Stromal cell of bone marrow (primary cell): ENCODE measurements at places on chromosomes 12 and 14.

GRCh38 chr12:49626836-49627235 lies 3.5 kb downstream of the PRPF40B start:
- no peak for DNase-seq

GRCh38 chr12:67593041-67593440 lies 55.5 kb upstream of the DYRK2 start:
- DNase-seq: peak; percentile 7

- no peak for DNase-seq
Observed at GRCh38 chr12:69698769-69699540, at the start of gene BEST3. BEST3 (minus strand) TSS chr12:69699303; CDS start chr12:69697798, 1,505 bp downstream.

DNA sequence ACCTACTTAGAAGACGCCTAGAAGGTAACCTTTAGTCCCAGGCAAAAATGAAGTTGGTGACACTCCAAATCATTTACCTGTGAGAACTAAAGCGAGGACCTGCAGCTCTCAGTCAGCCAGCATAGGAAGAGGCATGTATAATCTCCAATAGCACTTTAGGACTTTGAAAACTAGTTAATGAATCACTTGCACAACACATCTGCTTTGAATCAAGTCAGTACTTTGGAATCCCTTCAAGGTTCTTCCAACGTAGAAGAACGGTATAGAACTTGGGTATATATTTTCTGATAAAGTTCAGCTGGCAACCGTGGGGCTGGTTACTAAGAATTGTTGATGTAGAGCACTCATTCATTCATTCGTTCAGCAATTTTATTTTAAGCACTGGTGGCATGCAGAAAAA lies 251.9 kb downstream of the TMEM132D start:
- no peak for DNase-seq

- DNase-seq: no peak
Observed at GRCh38 chr12:95661360-95661759, 110.1 kb upstream of the USP44 start.

GRCh38 chr14:63046339-63047268 lies 1.3 kb upstream of the KCNH5 start:
- DNase-seq: no peak

GRCh38 chr14:99101855-99102461 lies 170.0 kb downstream of the BCL11B start:
- DNase-seq: no peak

DNA sequence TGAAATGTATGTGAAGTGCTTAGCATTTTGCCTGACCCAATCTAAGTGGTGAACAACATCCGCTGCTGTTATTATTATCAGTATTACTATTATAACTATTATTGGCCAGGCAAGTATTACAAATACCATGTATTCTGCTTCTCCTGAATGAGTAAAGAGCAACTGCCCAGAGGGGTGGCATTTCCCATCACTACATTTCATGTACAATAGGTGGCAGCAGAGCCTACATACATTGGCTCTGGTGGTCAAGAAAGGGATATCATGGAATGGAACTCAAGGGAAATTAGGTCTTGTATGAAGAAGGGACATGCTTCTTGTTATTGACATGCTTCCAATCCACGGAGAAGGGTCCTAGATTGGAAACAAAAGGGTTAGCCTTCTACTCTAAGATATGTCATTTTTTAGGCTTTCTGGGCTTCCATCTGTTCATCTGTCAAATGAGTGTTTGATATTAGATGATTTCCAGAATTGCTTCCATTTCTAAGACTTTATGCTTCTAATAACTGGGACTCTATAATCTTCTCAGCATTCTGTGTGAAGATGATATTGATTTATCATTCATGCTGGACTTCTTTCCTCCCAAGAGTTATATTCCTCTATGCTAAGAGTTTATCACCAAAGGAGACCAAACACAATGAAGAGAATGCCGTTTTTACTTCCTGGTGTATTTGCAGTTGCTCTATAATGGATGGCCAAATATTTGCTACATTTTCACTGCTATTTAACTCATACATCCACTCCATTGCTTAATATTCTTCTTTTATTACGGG lies 239.1 kb downstream of the SSPN start:
- peak; percentile 41 for DNase-seq

DNA sequence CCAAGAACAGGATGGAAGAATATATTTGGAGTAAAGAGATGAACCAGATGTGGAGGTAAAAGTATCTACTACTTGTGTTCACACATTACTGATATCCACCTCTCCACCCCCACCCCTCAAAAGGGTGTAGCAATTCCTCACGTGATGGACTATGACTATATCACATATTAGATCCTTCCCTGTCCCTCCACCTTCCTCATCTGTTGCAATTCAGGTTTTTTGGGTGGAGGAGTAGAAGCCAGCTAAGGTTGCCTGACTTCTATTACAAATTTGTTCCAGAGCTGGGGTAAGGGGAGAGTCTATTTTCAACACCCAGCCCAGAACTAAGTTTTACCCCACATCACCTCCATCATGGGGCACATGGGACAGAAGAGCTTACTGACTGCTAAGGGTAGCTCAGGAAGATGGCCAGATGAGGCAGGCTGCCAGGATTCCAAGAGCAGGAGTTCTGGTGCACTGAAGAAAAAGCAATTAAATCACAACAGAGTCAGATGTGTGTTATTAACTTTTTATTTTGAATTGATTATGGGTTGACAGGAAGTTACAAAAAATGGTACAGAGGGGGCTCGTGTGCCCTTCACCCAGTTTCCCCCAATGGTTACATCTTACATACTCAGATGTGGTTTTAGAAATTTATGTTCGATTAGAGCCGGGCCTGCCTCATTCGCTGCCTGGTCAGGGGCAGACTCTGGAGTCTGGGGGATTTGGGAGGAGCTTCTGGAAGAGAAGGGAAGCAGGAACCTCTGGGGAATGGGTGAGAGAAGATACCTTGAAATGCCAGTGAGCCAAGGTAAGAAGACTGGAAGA lies 2.1 kb downstream of the RNASE13 start:
- DNase-seq: no peak

- no peak for DNase-seq
Observed at GRCh38 chr12:44157359-44157758, 321.5 kb downstream of the TMEM117 start.

GRCh38 chr12:31804185-31804504 lies 75.3 kb upstream of the AMN1 start:
- DNase-seq: no peak

DNA sequence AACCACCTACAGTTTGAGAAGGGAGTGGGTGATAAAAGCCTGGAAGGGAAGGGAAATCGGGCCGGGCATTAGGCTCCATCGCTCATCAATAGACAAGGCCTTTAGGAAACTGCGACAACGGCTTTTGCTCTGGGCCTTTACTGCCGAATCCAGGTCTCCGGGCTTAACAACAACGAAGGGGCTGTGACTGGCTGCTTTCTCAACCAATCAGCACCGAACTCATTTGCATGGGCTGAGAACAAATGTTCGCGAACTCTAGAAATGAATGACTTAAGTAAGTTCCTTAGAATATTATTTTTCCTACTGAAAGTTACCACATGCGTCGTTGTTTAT lies 261 bp upstream of the RNU7-1 start:
- DNase-seq: peak; percentile 89

- peak; percentile 76 for DNase-seq
Observed at GRCh38 chr14:102020058-102020971, 55.9 kb downstream of the DYNC1H1 start.

- DNase-seq: no peak
Observed at GRCh38 chr14:99039331-99040041, 232.5 kb downstream of the BCL11B start.

GRCh38 chr14:94707494-94707893 lies 62.4 kb downstream of the GSC start:
- DNase-seq: no peak

GRCh38 chr12:31702047-31702446 lies 26.8 kb downstream of the AMN1 start:
- DNase-seq: peak; percentile 58

DNA sequence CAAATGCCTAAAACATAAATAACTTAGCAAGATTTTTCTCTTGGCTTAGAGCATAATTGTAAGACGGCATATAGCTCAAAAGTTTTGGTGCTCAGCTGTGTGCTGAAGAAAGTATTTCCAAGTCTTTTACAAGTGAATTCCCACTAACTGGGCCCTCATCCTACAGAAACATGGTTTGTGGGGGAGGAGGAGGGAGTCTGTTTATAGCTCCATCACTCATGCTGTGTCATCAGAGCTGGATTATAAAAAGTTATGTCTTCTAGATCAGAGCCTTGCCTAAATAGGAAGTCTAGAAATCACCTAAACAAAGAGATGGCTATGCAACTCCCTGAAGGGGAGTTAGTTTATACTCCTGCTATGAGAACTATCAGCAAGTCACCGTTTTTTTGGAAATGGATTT lies 65.9 kb upstream of the OTOGL start:
- peak; percentile 92 for DNase-seq

DNA sequence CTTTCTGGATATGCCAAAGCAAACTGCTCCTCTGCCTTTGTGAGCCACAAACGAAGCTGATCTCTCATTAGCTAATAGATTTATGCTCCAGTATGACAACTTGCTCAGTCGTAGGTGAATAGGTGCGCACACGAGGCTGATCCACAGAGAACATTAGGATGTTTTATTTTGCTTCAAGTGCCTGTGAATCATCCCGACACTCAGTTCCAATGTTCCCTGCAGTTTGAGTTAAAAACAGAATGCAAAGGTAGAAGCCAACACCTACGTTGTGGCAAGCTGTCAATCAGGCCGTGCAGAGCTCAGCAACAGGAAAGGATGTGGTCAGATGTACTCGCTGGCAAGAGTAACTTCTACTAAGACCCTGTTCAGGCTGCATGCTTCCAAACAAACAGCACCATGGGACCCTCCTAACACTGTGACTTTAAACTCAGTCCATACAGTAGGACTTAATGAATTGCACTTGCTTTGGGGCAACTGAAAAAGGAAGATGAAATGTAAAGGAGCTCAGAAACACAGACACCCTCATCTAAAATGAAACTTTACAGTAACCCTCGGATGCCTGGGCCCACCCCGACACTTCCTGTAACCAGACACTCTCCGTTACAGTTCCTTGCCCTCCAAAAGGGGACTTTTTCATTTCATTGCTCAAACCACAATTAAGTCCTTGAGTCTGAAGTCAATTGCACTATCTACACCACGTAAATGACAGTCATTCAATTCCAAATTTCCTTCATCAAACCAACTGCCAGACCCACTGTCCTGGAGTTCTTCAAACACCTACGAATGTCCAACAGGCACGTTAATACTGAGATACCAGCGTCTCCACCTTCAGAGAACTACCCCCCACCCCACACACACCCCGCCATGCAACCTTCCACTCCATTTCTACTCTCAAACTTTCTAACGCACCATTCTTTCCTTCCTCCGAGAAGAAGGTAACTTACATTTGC lies 1.6 kb downstream of the CCDC88C start:
- no peak for DNase-seq

- peak; percentile 19 for DNase-seq
Observed at GRCh38 chr14:104650057-104650980, 39.1 kb upstream of the INF2 start.

- no peak for DNase-seq
Observed at GRCh38 chr12:108211157-108211556, 82.1 kb downstream of the WSCD2 start.

GRCh38 chr12:2374092-2374906 lies 321.5 kb downstream of the CACNA1C start:
- peak; percentile 51 for DNase-seq

- no peak for DNase-seq
Observed at GRCh38 chr14:106200541-106201315, 674.3 kb downstream of the TMEM121 start.

DNA sequence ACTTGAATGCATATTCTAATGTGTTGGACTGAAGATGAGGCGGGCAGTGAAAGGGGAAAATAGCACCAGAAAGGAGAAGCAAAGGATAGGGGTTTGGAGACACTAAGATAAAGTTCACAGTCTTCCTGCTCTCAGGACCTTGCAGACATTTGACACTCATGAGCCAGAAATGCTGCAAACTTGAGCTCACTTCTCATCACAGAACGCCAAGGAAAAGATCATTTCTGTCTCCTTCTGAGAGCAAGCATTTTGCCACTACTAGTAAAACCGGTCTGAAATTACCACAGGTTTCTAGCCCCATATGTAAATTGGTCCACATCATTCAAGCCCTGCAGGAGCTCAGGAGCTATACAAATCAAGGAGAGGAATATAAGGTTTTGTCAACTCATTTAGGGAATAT lies 44.6 kb upstream of the ANO2 start:
- DNase-seq: no peak

- no peak for DNase-seq
Observed at GRCh38 chr12:113366827-113367226, 8.4 kb downstream of the PLBD2 start.

DNA sequence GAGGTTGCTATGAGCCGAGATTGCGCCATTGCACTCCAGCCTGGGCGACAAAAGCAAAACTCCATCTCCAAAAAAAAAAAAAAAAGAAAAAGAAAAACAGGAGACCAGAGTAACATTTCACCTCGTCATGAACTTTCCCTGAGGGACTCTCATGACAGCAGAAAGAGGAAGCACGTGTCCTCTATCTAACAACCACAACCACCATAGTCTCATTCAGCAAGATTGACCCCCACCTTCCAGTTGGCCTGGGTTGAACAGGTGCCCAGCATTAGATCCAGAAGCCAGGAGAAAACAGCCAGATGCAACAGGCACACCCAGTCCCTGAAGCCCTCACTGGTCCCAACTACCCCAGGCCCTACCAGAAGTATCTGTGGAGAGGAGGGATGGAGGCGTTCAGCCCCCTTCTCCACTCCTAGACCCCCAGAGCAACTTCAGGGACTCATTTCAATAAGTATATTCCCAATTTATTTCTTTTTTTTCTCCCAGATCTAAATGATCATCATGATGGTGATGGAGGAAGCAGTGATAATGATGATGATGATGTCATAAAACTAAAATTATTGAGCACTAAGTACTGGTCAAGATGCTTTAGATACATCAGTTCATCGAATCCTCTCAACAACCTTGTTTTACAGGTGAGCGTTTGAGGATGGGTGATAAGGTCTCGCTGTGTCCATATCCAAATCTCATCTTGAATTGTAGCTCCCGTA lies 235.0 kb downstream of the EFCAB11 start:
- DNase-seq: no peak

GRCh38 chr12:26782372-26783130 lies 50.4 kb downstream of the ITPR2 start:
- DNase-seq: no peak

- no peak for DNase-seq
Observed at GRCh38 chr14:22977684-22978486, 4.5 kb downstream of the AJUBA start.

- DNase-seq: peak; percentile 68
Observed at GRCh38 chr12:29320295-29321085, 60.5 kb downstream of the ERGIC2 start.

- peak; percentile 90 for DNase-seq
Observed at GRCh38 chr12:124379938-124380754, 85.3 kb downstream of the RFLNA start.

- DNase-seq: no peak
Observed at GRCh38 chr12:71896205-71896882, 42.3 kb upstream of the TPH2 start.

GRCh38 chr12:53200458-53201176 lies 6.4 kb downstream of the ITGB7 start:
- no peak for DNase-seq

DNA sequence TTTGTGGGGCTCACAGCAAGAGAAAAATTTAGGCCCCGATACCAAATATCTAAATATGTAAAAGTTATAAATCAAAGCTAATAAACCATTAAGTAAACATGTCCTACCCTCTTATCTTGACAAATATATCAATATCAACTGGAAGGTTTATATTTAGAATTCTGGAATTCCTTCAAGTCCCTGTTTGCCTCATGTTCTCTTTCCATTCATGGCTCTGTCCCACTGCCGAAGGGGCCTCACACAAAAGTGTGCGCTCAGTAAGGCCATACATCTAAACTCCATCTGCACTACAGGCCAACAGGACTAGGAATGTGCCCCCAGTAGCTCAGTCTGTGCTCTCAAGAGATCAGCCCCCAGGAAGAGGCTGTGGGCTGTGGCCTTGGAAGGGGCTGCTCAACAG lies 10.6 kb upstream of the ATP5MC2 start:
- no peak for DNase-seq
